Cortex of kidney (tissue), 1 donor: ENCODE measurements at places on chromosomes 7 and 10.

DNA sequence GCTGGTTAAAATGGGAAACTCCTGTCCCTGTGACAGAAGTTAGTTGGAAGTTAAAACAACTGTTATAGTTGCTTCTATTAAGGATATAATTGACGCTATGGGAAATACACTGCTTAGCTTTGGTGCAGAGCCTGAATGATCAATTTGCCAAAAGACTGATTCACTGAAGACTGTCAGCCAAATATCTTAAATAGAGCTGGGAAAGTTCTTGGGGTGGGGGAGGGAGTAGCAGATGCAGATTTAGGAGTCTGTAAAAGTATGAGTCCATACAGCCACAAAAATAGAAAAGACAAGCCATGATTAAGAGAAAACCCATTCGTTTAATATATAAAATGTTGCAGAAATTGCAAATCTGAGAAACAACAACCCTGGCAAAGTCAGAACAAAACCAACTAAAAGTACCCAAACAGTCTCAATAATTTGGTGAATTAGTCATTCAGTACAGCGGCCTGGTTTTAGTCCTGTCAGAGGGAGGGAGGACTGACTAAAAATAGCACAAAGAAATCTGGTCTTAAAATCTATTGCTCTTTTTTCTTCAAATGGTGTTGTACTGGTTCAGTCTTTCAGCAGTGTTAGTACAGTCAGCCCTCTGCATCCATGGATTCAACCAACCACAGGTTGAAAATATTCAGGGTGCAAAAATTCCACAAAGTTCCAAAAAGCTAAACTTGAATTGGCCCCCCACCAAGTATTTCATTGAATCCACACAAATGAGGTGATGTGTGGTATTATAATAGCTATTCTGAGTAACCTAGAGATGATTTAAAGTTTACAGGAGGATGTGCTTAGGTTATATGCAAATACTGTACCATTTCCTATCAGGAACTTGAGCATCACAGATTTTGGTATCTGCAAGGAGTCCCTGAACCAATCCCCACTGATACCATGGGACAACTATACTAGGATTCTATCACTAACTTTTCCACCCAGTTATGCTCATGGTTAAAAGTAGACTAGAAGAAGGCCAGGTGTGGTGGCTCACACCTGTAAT is 30.0 kb downstream of the STK17A start:
- DNase-seq = no peak

GRCh38 chr10:101090597-101090996 is 28.8 kb downstream of the KAZALD1 start:
- DNase-seq = no peak

DNA sequence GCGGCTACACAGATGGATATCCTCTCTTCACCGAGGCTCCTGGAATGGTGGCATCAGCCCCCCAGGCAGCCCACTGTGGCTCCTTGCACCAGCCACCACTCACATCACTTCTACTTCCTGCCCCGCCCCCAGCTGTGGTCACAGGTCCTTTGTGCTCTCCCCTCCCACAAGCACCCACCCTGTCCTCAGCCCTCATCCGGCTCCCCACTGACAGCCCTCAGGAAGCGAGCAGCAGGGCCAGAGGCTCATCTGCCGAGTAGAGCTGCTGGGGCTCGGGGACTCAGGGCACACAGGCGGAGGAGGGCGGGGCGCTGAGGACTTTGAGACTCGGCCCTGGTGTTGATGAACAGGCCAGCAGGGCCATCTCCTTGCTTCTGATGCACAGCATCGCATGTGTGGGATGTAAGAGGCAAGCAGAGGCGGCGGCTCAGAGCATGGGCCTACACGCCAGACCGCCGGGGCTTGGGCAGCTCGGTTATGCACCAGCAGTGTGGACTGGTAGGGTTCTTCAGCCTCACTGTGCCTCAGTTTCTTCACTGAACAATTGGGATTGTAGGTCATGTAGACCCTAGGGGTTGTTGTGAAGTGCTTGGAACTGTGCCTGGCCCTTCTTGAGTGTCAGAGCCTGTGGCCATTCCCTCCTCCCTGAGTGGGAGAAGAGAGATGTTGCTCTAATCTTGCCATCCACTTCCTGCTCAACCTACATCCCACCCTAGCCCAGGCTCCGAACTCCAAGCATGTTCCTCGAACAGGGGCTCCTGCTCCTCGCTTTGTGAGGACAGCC is at the start of gene PRF1:
PRF1 (minus strand) TSS at position 77 of the 784 bp plus-strand sequence. CDS start 1,839 bp downstream, outside the sequence.
- DNase-seq = no peak

- no peak for DNase-seq
Measured at GRCh38 chr7:144134116-144134515, 11.1 kb downstream of the OR2A14 start.

GRCh38 chr10:121609426-121610380 is 11.5 kb upstream of the FGFR2 start:
- DNase-seq = no peak

DNA sequence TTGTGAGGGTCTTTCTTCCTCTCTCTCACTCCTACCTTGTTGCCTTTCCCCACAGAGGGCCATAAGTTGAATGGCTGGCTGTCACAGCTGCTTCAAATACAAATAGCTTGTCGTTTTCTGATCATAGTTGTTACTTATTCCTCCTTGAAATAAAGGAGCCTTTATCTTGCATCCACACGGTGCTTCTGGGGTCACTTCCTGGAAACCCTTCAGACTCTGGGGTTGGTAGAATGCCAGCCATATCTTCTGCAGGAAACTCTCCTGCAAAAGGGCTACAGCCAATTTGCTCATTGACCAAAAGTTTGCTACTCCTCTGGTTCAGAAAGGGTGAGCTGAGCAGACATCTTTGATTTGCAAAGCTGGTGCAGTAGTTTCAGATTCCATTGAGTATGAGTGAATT is 70.4 kb downstream of the FAM185A start:
- no peak for DNase-seq

DNA sequence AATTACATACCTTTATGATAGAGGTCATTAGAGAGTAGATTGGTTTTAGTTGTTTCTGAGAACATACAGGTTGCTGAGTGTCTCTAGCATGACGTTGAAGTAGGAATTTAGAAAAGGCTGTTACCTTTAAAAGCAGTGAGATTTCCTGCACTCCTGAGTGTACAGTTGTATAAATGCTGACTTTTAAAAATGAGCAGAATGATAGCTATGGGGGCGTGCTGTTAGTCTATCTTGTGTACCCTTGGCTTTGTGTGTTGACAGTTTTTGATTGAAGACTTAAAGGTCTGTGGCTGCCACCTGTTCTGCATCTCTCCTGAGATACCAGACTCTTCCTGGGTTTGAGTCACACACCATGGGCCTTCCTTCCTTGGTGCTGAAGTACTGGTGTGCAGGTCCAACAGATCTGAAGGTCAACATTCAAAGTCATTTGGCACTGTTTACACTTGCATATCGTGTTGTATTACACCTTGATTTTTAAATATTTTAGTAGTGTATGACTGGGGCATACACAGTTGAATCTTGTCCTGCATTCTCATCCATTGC is 23.8 kb downstream of the DNAJB6 start:
- no peak for DNase-seq
